ENCODE measurements at places on chromosomes 5 and 9.

DNA sequence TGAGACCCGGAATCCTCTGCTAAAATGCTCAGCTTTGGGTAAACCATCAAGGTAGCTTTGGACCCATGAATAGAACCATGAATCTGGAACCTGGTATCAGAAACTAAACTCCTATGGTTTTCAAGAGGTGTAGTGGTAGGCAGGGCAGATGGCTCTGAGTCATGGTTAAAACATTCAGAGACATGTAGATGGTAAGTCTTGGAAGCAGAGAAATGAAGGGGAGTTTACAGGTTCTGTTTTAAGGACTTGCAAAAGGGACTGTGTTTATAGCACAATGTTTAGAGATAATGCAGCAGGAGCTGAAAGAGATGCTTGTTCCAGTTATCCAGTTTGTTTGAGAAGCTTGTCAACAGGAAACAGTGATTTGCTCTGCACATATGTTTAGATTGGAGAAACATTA, 36.0 kb upstream of the FBN2 start:
- no peak for DNase-seq

GRCh38 chr5:153520952-153521351, 30.5 kb downstream of the GRIA1 start:
- DNase-seq, result no peak

DNA sequence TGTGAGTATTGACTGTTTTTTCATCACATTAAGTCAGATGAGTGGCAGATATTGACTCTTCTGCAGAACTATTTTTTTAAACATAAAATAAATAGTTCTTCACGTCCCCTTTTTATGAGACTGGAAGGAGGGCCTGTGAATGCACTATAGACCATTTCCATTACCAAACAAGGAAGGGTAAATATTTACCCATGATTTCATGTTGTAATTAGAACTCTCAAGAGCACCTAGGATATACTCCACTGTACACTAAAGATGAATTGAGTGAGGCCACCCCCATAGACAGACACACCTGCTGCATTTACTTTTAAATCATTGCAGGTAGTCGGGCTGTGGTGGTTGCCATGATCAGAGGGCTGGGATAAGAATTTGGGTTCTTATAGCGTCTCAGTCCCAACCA, 22.6 kb downstream of the SLC36A1 start:
- DNase-seq, result no peak

DNA sequence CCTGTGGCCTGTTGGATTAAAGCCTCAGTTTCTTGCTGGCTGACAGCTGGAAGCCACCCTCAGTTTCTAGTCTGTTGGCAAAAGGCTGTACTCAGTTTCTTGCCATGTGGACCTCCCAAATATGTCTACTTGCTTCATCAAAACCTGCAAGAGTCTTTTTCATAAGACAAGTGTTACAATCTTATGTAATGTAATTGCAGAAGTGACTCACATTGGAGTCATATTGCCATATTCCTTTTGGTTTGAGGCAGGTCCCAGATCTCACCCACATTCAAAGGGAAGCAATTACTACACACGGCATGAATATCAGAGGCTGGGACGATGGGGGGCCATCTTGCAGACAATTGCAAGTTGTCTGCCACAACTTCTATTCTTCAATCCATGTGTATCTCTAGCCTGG, 286.7 kb upstream of the IL12B start:
- DNase-seq, result no peak

DNA sequence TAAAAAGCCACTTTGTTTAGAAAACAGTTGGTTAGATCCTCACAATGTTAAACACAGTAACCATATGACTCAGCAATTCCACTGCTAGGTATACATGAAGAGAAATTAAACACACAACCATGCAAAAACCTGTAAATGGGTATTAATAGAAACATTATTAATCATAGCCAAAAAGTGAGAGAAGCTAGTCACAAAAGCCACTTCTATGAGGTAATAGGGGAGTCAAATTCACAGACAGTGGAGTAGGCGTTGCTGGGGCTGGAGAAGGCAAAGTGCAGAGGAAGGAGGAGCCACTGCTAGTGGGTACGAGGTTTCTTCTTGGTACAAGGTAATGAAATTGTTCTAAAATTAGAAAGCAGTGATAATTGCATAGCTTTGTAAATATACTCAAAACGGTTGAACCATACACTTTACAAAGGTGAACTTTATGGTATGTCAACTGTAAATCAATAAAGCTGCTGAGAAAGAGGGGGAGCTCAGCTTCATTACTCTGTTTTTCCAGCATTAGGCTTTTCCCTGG, 364.4 kb downstream of the GADD45G start:
- DNase-seq, result no peak

- no peak for DNase-seq
These were observed at the start of gene PCDHA5 for GRCh38 chr5:140821375-140822280. Gene PCDHA5, plus strand, starts transcription at chr5:140821613.

DNA sequence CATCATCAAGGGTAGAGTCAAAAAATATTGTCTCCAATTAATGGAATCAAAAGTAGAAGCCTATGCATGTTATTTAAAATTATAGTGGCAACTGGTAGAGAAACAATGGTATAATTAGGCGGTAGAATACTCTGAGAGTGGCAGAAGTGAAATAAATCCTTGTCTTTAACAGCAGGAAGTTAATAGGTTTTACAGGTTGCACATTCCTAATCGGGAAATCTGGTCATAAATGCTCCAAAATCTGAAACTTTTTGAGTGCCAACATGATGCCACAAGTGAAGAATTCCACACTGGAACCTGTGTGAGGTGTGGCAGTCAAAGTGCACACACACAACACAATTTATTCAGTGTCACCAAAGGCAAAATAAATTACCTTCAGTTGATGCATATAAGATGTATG, 433.4 kb downstream of the TAF11L14 start:
- DNase-seq, result no peak

GRCh38 chr5:38853753-38854470, 8.1 kb downstream of the OSMR start:
- no peak for DNase-seq

- DNase-seq, result peak; percentile 16
These were observed 31.3 kb downstream of the ISOC1 start for GRCh38 chr5:129125819-129126218.

- no peak for DNase-seq
These were observed 898.6 kb downstream of the TLE1 start for GRCh38 chr9:80790764-80791163.

DNA sequence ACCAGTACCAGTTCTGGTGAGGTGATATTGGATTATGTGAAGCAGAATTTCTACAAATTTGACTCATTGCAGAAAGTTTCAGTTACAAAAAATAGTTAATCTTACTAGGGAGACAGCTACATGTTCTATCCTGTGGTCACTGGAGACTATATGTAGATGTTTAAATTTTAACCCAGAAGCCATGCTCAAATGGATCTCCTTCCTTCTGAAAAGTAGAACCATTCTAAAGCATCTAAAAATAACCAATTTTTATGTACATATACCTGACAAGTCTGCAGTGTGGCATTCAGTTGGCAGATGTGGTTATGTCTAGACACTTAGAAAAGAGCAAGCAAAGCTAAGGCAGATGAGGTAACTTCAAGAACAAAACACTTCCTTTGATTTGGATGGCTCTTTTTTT, 65.5 kb upstream of the POU4F3 start:
- no peak for DNase-seq

DNA sequence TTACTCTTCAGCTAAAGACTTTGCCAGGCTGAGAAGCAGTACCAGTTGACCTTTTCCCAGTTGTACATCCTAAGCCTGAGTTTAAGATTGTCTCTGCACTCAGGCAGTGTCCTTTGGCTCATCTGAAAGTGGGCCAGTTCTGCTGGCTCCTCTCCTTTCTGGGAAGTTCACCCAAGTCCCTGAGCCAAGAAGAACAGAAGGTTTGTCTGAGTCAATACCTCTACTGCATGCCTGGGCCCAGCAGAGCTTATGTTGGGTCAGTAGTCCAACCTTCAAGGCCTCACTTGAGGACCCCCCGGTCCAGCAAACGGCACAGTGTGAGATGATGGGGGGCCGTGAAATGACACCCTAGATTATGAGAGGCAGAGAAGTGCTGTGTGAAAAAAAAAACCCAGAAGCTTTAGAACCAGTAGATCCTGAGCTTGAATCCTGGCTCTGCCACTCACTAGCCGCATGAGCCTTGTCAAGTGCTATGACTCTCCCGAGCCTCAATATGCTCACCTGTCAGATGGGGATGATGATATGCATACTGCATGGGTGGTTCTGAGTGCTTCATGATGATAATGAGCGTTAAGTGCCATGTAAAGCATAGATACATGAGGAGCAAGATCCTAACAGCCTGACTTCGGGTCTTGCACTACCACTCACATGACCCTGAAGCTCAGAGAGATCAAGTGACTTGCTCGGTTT, 156.0 kb downstream of the MACROH2A1 start:
- DNase-seq, result no peak

DNA sequence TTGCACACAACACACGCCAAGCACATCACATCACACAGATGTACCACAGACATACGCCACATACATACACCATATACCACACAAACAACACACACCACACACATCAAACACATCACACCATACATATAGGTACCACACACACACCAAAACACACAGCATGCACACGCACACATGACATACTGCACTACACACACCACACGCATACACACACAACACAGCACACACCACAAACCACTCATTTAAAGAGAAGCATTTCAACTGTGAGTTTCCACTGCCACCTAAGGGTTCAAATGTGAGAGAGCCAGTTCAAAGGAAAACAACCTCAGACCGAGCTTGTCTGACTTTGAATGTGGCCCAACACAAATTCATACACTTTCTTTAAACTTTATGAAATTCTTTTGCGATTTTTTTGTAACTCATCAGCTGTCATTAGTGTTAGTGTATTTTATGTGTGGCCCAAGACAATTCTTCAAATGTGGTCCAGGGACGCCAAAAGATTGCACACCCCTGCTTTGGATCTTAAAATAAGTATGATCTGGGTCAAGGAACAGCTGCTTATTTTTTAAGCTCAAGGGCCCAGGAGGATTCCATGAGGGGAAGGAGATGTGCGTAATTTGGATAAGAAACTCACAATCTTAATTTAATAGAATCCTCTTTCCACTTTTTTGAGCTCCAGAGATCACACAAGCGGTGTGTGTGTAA, 494.6 kb downstream of the GADD45G start:
- DNase-seq, result no peak

GRCh38 chr9:127520941-127521918, 69.9 kb downstream of the LRSAM1 start:
- DNase-seq, result no peak

DNA sequence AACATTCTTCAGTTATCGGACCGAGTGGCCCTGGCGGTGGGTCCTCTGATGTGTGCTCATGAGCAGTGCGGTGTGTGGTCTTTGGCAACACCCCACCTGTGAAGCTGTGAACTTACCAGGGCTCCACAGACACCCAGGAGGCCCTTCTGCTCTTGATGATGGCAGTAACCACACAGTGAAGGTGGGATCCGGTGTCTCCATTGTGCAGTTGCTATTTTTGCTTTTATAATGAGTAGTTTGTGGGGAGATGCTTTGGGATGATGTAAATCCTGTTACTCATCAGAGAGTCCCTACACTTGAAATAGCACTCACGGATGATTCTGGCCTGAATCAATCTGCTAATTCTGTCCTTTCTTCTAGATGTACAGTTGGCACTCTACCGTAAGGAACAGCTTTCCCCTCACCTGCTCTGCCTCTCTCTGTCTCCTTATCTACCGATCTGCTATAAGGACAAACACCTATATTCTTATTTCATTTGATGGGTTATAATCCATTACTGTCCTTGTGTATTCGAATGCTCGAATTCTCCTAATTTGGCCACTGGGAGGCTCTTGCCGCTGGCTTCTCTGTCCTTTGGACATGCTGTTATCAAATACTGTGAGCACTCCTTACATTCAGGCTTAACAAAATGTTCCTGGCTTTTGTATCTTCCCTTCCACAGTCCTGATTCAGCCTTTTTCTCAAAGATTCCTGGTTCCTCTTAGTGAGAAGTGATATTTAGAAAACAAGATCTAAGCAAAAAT, 20.2 kb downstream of the ATPSCKMT start:
- no peak for DNase-seq

GRCh38 chr5:133785182-133785581, 172.8 kb upstream of the FSTL4 start:
- no peak for DNase-seq

DNA sequence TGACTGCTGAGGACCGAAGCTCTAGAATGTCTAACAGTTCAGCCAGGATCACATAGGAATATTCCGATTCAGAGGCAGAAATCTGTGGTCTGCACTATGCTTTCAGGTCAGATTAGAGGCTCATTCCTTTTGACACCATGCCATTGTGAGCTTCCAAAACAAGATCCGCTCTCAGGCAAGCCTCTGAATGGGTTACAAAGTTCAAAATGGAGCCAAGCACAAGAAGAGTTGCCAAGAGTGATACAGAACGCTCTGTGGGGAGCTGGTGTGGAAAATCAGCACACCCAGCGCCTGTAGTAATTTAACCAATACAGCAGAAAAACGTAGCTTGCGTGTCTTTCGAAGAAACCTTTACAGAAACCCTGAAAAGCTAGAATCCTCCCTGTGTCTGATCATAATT, 33.3 kb upstream of the FAT2 start:
- no peak for DNase-seq

DNA sequence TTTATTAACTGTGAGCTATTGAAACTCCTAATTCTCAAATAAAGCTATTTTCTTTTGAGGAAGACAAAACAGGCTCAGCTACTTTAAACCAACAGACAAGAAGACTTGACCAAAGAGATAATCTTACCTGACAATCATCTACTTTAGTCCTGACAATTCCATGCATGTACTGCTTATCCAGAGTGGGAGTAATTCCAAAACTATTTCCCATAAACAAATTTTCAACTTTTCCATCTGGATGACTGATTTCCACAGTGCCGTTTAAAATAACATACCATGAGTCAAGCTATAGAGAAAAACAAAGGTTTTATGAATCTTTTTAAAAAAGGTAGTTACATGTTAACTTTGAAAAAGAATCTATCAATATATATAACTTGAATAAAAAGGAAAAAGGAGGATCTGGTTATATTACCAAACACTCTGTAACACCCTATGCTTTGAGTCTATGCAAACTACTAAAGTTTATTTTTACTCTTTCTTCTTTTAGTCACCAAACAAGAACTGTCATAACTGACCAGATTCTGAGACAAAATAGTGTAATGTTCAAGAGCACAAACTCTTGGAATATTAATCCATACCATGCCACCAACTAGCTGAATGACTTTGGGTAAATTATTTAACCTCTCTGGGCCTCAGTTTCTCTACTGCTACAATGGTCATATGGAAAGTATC, 129.7 kb downstream of the RAPGEF6 start:
- no peak for DNase-seq

- no peak for DNase-seq
These were observed 65.4 kb downstream of the DRD1 start for GRCh38 chr5:175378444-175379028.

- no peak for DNase-seq
These were observed 91.2 kb upstream of the CHD1 start for GRCh38 chr5:99019812-99020697.

DNA sequence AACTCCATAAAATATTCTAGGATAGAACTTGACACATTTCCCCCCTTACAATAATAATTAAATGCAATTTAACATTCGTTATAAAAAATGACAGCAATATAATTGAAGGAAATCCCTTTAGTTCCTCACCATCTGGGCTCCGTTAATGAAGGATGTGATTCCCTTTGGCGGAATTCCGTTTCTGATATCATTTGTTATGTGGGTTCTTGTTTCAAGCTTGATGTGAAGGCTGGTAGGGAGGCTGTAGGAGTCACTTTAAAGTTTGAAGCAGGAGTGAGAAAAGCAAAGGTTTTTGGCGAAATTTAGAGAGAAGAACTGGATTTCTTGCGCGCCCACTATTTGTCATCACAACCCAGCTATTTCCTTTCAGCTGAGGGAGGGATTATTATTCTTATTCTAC, 4.0 kb downstream of the RGS7BP start:
- no peak for DNase-seq
